Activated T-helper 1 cell treated with anti-CD3 and anti-CD28 coated beads, Interleukin-12 subunit alpha, Interleukin-12 subunit beta, Interleukin-2, Interleukin-4 antibody, amounts not matched to agents 30 ng/mL and 10 ng/mL and 1 ng/mL, durations not matched to agents 14 hours and 24 hours and 36 hours (primary cell): ENCODE measurements at places on chromosomes 12 and 14. TPM values are rescaled to one million over a fixed set of nuclear protein-coding genes. Genes with fewer than 3 reads are reported as not detected.

DNA sequence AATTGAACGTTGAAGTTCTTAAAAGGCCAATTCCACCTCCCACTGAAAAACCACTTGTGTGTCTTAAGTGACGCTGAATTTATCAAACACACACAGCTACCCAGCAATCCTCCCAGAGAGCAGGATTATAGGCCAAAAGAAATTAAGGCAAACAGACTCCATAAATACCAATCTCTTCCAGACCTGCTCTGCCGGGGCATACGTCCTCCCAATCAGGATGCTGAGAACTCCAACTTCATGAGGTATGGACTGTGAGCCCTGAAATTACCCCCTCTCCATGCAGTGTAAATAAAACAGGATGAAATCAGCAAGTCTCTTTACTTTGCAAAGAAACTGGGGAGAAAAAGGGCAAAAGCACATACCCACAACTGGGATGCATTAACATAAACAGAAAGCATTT is 265.2 kb downstream of the KSR2 start:
- no peaks in the 10 kb centered on the region for H3K4me1 ChIP-seq
- H3K4me3 ChIP-seq, result no peak overlapping the region
- no peaks in the 10 kb centered on the region for H3K36me3 ChIP-seq
- DNase-seq, result no peak
- no peak overlapping the region for H3K27ac ChIP-seq

Gene MCRS1
- total RNA-seq, result 77.1 and 77.9 TPM in 2 replicates

DNA sequence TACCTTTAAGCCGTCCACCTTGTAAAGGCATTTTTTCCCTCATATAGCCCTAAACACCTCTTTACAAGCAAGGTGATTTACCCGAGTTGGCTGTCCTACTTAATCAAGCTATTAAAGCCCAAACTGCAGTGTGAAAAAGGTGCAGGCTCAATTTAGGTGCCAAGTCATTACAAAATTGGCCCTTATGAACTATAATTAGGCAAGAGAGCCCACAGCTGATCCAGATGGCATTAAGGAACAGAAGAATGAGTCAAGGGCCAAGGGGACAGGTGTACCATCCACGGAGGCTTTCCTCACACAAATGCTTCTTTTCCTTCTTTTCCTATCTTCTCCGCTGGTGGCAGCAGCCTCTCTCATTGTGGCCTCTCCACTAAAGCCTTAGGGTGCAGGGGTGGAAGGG is 90.5 kb downstream of the TTC8 start:
- DNase-seq, result no peak
- H3K36me3 ChIP-seq, result no peaks in the 10 kb centered on the region
- no peaks in the 10 kb centered on the region for H3K27me3 ChIP-seq
- no peak overlapping the region for H3K27ac ChIP-seq
- H3K4me1 ChIP-seq, result no peaks in the 10 kb centered on the region

- peaks cover 13% of the 10 kb centered on the region for H3K27me3 ChIP-seq
- no peak for DNase-seq
- H3K4me3 ChIP-seq, result no peak overlapping the region
- H3K36me3 ChIP-seq, result no peaks in the 10 kb centered on the region
These were observed 224.4 kb downstream of the SPTSSA start for GRCh38 chr14:34237677-34238076.

Gene TPCN1
- total RNA-seq, result 31.4 and 35.4 TPM in 2 replicates

Gene TM9SF1
- 34.5 and 35.3 TPM in 2 replicates for total RNA-seq

- H3K36me3 ChIP-seq, result peaks cover 5% of the 10 kb centered on the region
- peaks cover under 1% of the 10 kb centered on the region for H3K4me1 ChIP-seq
- DNase-seq, result no peak
- H3K27ac ChIP-seq, result no peak overlapping the region
- H3K4me3 ChIP-seq, result no peak overlapping the region
These were observed 117.3 kb downstream of the CPNE8 start for GRCh38 chr12:38788106-38788505.

DNA sequence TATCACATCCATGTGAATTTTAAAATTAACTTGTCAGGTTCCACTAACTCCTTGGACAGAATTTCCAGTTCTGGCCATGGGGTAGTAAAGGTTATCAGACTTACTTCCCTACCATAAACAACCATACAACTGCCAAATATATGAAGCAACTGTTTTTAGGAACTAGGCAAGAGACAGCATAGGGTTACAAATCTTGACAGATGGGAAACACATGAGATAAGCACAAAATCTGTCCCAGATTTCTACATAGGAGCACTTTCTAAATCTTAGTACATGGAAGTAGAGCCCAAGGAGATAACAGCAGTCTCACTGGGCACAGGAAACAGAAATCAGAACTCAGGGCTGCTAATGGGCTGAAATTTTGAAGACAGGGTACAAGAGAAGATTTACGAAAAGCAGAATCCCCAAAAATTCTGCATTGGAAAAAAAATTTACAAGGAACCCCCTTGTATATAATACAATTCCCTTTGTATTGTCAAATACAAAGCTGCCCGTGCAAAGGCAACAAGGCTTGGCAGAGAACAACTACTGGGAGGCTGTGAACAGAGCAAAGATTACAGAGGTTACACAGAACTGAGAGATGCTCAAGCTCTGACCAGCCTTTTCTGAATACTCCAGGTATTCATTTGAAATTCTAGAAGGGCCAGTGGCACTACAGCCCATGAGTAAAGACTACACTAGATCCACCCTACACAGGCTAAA is 43.2 kb downstream of the GALNT4 start:
- DNase-seq, result no peak
- no peaks in the 10 kb centered on the region for H3K27me3 ChIP-seq
- no peak overlapping the region for H3K4me3 ChIP-seq
- H3K36me3 ChIP-seq, result peaks cover 22% of the 10 kb centered on the region
- H3K27ac ChIP-seq, result no peak overlapping the region
- peaks cover 22% of the 10 kb centered on the region for H3K4me1 ChIP-seq

GRCh38 chr12:28083840-28084678 is 106.2 kb upstream of the CCDC91 start:
- H3K36me3 ChIP-seq, result no peaks in the 10 kb centered on the region
- no peak overlapping the region for H3K4me3 ChIP-seq
- peaks cover 7% of the 10 kb centered on the region for H3K27me3 ChIP-seq
- H3K27ac ChIP-seq, result no peak overlapping the region
- no peaks in the 10 kb centered on the region for H3K4me1 ChIP-seq

Gene SPTSSA
- total RNA-seq, result 18.9 and 21.2 TPM in 2 replicates

Gene CCDC38
- total RNA-seq, result not detected in 2 replicates

Gene PTPRQ
- total RNA-seq, result not detected in 2 replicates

Gene NXPH4
- 0.36 and 0.49 TPM in 2 replicates for total RNA-seq

DNA sequence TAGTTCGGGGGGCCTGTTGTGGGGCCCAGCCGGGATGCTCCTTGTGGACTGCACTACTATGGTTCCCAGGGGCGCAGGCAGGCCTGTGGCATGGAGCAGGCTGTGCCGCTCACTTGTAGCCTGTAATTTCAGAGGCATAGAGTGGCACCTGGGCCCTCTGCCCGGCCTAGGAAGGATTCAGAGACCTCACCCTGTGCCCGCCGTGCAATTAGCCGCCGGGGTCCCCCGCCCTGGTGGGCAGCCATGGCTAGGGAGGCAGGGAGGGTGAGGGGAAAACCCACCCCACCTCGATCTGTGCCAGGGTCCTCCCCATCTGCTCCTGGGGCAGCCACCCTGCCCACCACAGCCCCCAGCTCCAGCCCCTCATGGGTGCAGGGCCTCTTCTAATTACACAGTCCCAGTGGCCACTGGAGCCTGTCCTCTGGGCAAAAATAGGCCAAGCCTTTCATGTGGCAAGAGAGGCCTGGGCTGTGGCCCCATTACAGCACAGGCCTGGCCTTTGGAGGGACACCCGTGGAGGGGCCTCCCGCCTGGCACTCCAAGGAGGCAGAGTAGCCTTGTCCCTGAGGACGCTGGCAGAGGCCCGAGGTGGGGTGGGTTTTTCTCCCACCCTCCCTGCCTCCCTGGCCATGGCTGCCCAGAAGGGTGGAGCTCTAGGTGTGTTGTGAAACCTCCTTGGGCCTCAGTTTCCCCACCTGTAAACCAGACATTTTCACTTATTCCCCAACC is 5.3 kb upstream of the TMEM119 start:
- H3K36me3 ChIP-seq, result no peaks in the 10 kb centered on the region
- H3K27me3 ChIP-seq, result peaks cover 15% of the 10 kb centered on the region
- H3K27ac ChIP-seq, result no peak overlapping the region
- no peak for DNase-seq
- no peak overlapping the region for H3K4me3 ChIP-seq
- no peaks in the 10 kb centered on the region for H3K4me1 ChIP-seq

DNA sequence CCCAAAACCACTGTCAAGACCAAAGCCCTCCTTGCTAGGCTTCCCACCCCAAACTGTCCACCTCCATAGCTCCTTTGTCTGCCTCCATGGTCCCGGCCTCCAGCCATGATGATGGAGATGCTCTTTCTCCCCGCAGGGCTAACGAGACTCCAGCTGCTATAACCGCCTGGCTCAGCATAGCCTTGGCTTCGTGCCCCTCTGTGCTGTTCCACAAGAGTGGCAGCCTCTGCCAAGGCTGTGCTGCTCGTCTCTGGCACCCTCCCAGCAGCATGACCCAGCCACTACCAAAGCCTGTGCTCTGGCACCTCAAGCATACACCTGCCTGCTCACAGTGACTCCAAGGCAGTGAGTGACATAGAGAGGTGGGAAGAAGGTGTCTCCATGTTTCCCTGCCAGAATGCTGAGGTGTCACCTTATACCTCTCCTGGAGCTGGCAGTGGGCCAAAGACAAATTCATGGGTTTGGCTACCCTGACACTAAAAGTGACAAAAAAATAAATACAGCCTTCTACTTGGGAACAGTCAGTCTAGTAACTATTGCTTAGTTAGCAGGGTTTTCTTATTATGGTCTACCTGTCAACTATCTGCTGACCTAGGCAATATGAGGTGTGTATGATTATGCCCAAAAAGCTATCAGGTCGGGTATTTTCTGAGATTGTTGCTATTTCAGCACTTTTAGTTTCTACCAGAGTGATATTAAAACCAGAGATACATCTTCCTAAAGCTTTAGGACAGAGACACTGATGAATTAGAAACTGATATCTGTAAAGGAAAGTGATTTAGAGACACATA is 16.1 kb upstream of the KRT73 start:
- H3K36me3 ChIP-seq, result no peaks in the 10 kb centered on the region
- DNase-seq, result no peak
- peaks cover 10% of the 10 kb centered on the region for H3K27me3 ChIP-seq
- H3K27ac ChIP-seq, result no peak overlapping the region
- H3K4me3 ChIP-seq, result no peak overlapping the region
- H3K4me1 ChIP-seq, result peaks cover 47% of the 10 kb centered on the region

DNA sequence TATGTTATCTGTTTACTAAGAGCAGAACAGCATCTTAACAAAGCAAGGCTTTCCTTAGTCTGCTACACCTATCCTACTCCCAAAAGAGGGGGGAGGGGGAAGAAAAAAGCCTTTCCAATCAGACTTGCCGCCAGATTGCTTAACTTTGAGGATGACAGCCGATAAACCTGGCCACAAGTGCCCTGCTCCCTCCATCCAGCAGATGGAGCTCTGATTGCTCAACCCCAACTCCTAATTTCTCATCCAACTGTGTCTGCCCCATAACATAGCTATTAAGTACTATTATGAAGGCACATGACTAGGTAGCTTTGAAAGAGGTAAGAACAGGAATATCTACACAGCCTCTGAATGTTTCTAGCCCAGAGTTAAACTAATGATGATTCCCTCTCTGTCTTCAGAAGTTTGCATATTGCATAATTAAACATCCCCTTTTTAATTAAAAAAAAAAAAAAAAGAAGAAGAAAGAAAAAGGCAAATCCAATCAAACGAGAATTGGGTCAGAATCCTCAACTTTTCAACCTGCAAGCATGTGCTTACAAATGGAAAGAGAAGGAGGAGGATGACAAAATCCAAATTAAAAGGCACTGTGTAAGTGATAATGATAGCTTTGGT is 247.4 kb downstream of the GALC start:
- H3K36me3 ChIP-seq, result no peaks in the 10 kb centered on the region
- no peaks in the 10 kb centered on the region for H3K4me1 ChIP-seq
- no peak for DNase-seq
- H3K27me3 ChIP-seq, result peaks cover 2% of the 10 kb centered on the region
